ENCODE measurements at places on chromosomes 3 and 15.

GRCh38 chr3:65190111-65190510 is 502.3 kb upstream of the ADAMTS9 start:
- DNase-seq, result no peak

DNA sequence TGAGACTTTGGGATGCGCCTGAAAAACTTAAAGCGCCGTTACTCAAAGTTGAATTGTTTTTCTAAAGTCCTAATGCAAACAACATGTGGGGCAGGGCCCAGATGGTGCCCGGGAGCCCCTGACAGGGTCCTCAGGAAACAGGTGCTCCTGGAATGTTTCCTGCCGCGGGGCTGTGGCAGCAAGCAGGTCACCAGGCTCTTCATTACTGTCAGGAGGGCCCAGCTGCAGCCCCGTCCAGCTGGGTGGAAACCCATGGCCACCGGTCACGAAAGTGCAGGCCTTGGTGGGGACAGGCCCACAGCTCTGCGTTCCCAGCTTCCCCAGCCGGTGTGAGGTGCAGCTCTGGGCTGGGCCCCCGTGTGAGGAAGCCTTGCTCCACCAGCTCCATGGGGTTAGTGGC is 63.9 kb upstream of the GATA2 start:
- DNase-seq, result no peak

- no peak for DNase-seq
Observed at GRCh38 chr15:95864467-95864886, 466.0 kb upstream of the NR2F2 start.

GRCh38 chr3:140577911-140578310 is 100.0 kb upstream of the TRIM42 start:
- DNase-seq, result no peak

DNA sequence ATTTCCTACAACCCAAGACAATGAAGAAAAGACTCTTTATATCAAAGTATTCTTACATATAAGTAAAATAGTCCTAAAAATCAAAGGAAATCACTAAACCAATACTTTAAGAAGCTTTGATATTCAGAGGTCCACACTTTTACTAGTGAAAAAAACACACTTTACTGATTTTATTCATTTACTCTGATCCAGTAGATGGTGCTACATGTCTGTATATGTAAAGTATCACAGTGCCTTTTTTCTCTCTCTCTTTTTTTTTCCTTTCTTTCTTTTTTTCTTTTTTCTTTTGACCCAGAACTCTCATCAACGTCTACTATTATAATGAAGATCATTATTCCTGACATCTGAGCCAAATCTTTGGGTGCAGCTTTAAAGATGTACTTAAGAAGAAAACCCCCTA is 10.8 kb upstream of the CCDC39 start:
- no peak for DNase-seq

GRCh38 chr3:15601399-15602145 is at the start of the genes BTD and HACL1:
BTD (plus strand) TSS chr3:15601745; CDS start chr3:15635440, 33,695 bp downstream.
HACL1 (minus strand) TSS chr3:15601569; CDS start chr3:15601463, 106 bp downstream.
- peak; percentile 99 for DNase-seq

GRCh38 chr3:61645148-61645547 is 83.8 kb downstream of the PTPRG start:
- DNase-seq, result no peak

DNA sequence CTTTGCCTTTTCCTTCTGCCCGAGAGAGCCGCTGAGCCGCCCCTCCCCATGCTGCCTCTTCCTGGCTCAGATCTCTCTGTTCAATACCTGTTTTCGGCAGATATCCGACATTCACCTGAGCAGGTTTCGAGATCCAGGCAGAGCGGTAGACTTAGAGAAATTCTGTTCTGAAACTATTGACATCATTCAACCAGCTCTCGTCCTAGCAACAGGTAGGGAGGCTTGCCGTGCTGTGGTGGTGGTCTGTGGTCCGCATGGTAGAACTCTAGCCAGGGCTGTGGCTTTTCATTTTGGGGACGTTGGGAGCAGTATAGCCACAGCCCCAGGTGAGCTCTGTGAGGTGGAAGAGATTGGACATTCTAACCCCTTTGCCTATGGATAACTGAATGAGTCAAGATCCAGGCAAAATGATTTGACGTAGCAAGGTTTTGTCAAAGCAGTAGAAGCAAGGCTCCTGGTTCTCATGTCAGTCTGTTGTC is 810 bp downstream of the TMEM62 start:
- DNase-seq, result no peak

GRCh38 chr3:9147215-9147895 is 102.1 kb downstream of the SRGAP3 start:
- no peak for DNase-seq

DNA sequence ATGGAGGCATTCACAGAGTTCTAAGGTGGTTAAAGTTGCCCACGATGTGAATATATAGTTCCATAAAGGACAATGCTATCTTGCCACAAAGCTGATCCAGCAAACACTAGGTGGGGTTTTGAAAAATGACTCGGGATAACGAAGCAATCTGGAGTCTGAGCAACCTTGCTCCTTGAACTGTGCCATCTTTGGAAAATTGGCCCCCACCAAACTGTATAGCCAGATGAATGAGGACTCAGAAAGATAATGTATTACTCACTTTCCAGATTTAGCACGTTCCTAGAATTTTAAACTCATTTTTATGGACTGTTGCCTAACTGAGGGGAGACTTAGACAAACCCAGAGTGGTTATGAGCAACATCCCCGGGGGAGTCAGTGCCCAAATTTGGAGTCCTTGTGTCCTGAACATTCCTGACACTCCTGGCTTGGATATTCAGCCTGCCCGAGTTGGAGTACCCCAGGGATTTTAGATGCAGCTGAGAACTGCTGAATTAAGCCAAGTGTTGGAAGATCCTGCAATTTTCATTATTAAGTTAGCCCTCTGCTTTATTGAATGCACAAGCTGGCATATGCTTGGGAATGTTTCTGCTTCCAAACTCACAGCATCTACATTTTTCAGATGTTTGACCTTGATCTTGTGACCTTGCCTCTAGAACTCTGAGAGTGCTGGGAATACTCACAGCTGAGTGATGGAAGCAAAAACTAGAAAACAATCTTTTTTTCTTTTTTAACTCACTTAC is 8.8 kb upstream of the MAGI1 start:
- DNase-seq, result no peak

DNA sequence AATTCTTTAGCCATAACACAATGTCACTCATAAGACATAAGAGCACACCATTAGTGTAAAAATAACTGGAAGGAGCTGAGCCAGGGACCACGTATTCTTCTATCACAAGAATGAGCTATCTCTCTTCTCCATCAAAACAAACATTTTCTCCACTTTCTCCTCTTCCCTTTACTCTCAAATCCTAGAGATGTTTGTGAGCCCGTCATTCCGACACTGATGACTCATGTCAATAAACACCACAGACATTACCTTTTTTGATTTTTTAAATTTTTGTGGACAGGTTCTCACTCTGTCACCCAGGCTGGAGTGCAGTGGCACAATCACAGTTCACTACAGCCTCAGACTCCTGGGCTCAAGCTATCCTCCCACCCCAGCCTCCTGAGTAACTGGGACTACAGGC is 86.6 kb downstream of the MEX3B start:
- DNase-seq, result no peak

GRCh38 chr15:83063551-83063950 is 3.5 kb downstream of the BTBD1 start:
- no peak for DNase-seq

GRCh38 chr3:62815981-62816380 is 59.2 kb downstream of the CADPS start:
- no peak for DNase-seq

DNA sequence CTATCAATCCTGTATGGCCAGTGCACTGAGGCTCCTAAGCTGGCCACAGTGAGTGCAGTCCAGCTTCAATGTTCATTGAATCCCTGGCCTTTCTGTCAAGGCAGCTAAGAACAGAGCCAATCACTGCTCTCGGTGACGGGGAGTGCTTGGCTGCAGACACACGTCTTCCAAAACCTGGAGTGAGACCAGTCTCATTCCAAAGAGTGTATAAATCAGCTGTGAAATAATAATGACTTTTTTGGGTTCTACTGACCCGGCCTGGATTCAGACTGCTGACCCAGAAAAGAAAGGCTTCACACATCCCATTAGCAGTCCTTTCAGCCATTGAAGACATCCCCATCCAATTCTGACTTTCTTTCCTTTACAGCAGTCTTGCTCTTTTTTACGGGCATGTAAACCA is 665.5 kb downstream of the GBE1 start:
- no peak for DNase-seq

GRCh38 chr15:36757189-36757814 is 177.9 kb downstream of the CDIN1 start:
- DNase-seq, result no peak

GRCh38 chr3:133574260-133574881 is 885 bp downstream of the CDV3 start:
- peak; percentile 90 for DNase-seq

DNA sequence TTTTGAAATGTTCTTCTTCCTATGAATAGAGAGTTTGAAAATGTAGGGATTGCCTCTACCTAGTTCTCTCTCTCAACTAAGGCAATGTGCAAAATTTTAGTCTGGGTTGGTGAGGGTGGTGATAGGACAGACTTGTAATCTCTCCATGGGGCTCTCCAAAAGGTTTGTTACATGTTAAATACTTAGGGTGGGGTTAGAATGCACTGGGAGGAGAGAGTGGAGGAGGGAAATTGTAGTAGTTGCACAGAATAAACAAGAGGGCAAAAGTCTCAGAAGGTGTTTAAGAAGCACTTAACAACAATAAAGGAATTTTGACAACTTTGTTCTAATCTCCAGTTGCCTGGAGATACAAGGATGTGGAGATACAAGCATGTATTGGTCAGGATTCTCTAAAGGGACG is 230.4 kb downstream of the NECTIN3 start:
- DNase-seq, result no peak

- DNase-seq, result no peak
Observed at GRCh38 chr3:57917601-57918000, 90.6 kb upstream of the FLNB start.

DNA sequence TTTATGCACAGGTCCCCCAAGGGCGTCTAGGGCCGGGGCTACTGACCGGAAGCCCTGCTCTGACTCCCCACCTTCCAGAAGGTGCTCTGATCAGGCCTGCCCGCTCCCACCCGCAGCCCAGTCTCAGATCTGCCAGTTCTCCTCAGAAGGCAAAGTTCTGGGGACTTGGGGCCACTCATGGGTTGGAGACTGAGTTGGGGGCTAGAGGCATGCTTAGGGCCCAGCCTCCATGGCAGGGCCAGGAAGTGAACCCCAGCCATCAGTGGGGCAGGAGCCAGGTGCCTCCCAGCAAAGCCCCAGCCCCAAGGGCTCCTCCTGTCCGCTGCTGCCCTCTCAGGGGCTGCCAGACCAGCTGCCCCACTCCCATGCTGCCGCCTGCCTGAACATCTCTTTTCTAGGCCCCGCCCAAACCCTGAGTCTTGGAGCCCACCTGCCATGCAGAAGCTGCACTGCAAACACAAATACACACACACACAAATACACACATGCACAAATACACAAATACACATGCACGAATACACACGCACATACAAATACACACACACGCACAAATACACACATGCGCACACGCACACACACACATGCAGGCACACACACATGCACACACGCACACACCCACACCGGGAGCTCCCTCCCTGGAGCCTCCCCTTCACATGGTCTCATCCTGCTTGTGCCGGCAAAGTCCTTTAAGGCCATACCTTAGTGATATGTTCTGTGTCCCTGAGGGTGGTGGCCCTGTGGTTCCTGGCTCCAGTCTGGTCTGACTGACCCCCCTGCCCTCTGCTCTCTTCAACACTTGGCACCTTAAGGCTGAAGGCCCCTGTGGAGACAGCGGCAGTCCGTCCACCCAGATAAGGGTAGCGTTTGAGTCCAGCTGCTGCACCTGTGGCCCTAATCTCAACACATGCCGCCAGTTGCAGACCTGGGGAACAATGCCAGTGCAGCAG is 59.2 kb upstream of the KLF13 start:
- DNase-seq, result peak; percentile 55

- DNase-seq, result no peak
Observed at GRCh38 chr3:160139291-160139690, 85.9 kb upstream of the C3orf80 start.

GRCh38 chr3:58858126-58858525 is 191.6 kb upstream of the FAM3D start:
- no peak for DNase-seq

DNA sequence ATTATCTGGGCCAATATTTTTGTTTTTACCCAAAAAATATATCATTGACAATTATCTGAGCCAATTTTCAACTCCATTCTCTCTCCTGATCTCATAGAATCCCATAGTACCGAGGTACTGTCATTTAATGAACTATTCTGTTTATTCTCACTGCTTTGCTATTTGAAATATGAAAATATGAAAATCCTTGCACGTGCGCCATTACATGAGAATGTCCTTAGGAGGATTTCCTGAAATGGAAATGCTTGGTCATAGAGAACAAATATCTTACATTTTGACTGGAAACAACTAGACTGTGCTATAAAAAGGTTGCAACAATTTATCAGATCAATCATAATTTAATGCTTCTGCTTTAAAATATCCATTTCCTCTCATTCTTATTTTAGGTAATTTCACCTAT is 18.3 kb downstream of the FRMD4B start:
- no peak for DNase-seq

DNA sequence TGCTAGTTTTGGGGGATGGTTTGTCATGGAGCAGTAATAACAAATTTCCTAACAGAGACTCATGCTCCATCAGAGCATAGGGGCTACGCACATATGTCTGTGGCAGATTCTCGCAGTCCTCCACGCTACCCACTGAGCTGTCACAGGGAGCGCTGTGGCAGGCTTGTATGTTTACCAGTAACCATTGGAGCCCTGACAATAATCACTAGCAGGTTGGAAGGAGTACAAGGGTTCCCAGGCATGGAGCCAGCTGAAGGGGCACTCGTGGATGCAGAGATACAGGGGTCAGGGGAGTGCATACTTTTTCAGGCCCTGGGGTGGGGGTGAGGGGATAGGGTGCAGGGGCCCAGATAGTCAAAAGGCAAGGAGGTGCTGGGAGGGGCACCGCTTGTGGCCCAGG is 7.9 kb upstream of the GP9 start:
- peak; percentile 58 for DNase-seq

- no peak for DNase-seq
Observed at GRCh38 chr3:111385971-111386495, 156.0 kb upstream of the CD96 start.

DNA sequence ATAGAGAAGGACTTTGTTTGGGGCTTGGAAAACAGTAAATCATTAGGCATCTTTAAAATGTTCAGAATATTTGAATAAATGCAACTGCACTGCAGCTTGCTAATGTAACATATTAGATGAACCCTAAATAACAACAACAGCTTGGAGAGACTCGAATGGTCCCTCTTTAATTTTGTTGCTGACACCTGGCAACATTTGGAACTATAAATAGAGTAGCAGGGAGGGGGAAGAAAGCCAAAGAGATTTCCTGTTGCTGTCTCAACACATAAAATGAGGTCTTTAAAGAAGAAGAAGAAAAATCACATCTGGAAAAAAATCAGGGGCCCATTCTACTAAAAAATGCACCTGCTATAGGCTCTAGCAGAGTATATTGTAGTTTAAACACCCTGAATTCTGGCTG is 49.9 kb upstream of the DPPA4 start:
- DNase-seq, result no peak

GRCh38 chr15:70955151-70955550 is 62.5 kb downstream of the LRRC49 start:
- no peak for DNase-seq

All from activated effector memory CD4-positive, alpha-beta T cell treated with anti-CD3 and anti-CD28 coated beads, Interleukin-2, amount 50 U/mL, for 16 hours (primary cell).